ENCODE measurements at places on chromosomes 1 and 21.
A peak's percentile ranks its signal among the peaks of the same experiment; 100 is the strongest.

- no peak for DNase-seq
These were observed 240.3 kb downstream of the PLPP3 start for GRCh38 chr1:56339093-56339492.

GRCh38 chr1:202968895-202969295 is 1.8 kb upstream of the CYB5R1 start:
- peak; percentile 52 for DNase-seq

DNA sequence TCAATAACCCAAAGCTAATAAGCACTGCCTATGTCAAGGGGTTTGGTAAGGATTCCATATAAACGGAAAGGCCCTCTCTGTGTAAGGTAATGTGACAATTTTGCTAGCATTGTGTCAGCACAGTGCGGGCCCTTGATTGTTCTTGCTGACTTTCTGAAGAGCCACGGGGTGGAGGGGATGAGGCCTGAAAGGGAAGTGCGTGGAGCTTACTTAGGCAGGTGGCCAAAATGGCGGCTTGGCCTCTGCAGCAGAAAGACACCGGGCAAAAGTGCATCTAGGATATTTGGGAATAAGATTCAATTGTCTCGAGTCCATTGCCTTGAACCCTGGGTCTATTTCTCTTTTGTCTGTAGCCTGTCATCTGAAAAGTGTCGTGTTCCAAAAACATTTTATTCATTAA is 114.3 kb downstream of the TGFB2 start:
- no peak for DNase-seq

DNA sequence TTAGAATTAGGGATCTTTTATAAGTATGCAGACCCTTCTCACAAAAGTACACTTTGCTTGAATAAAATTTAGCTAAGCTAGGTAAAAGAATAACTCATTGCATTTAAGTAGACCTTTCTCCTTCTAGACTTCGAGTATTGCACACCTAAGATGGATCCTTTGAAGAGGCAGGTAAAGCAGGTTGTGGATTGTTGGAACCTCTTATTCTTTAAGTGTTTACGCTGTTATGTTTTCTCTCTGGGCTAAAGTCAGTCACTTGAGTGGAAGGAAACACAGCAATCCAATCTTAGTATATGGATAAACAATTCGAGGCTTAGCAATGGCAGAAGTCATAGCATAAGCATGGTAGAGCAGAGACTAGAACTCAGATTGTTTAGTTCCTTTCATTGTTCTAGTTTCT is 11.4 kb downstream of the MAGI3 start:
- no peak for DNase-seq

GRCh38 chr1:175742790-175743459 is 470 bp downstream of the TNR start:
- no peak for DNase-seq

DNA sequence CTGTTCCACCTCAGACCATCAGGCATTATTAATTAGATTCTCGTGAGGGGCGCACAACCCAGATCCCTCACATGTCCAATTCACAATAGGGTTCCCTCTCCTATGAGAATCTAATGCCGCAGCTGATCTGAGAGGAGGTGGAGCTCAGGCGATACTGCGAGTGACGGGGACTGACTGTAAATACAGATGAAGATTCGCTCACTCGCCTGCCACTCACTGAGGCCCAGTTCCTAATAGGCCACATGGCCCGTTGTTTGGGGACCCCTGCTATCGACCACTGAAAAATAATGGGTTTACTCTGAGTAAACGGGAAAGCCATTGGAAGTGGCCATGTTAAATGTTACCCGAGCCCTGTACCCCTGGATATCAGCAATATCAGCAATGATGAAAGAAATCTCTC is 65.9 kb downstream of the GRIK1 start:
- DNase-seq: no peak

Measured in activated CD8-positive, alpha-beta memory T cell treated with anti-CD3 and anti-CD28 coated beads, Interleukin-2, amount 10 ng/mL, durations not matched to agents 7 days and 5 days (primary cell).